ENCODE measurements at places on chromosomes 13 and 19. TPM values are rescaled to one million over a fixed set of nuclear protein-coding genes. Genes with fewer than 3 reads are reported as not detected.

DPF1 gene
- total RNA-seq, result 0.37 TPM

LRRC25 gene
- total RNA-seq, result 0.83 TPM

GRCh38 chr13:39765801-39766463 lies 110.5 kb downstream of the COG6 start:
- H3K36me3 ChIP-seq, result peaks cover 3% of the 10 kb centered on the region
- peak; percentile 25 for DNase-seq
- no peak overlapping the region for H3K4me3 ChIP-seq
- no peak overlapping the region for H3K27ac ChIP-seq
- no peaks in the 10 kb centered on the region for H3K27me3 ChIP-seq

DNA sequence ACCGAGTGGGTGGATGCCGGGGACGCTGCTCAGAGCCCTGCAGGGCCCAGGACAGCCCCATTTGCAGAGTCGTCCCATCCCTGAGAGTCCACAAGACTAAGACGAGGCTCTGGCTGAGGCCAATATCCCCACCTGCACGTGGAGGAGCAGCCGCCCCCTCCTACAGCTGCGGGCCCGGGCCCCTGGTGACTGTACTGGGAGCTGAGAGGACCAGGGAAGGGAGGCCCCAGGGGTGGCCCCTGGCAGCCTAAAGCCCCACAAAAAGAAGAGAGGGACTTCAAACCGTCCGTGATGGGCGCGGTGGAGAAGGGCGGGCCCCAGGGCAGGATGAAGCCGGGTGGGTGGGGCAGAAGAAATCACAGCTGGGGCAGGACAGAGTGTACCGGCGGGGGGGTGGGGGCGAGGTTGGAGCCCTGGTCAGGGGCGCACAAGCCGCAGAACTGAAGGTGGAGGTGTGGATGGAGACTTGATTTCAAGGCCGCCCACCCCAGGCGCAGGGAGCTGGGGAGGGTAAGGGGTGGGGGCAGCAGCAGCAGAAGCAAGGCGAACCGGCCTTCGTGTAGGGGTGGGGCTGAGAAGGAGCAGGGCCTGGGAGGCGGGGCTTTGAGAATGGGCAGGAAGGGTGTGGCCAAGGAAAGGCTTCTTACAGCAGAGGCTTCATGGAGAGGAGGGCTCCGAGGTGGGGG lies 12.9 kb downstream of the CFD start:
- no peak for DNase-seq
- peaks cover 7% of the 10 kb centered on the region for H3K4me1 ChIP-seq
- no peak overlapping the region for H3K27ac ChIP-seq
- H3K27me3 ChIP-seq, result no peaks in the 10 kb centered on the region
- H3K4me3 ChIP-seq, result no peak overlapping the region

DNA sequence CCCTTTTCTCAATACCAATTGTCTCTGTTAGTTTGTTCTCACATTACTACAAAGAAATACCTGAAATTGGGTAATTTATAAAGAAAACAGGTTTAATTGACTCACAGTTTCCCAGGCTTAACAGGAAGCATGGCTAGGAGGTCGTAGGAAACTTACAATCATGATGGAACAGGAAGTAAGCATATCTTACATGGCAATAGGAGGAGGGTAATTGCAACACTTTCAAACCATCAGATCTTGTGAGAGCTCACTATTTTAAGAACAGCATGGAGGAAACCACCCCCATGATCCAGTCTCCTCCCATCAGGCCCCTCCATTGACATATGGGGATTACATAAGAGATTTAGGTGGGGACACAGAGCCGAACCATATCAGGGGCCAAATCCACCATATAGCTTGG lies 1210.1 kb upstream of the SPRY2 start:
- no peak for DNase-seq
- no peaks in the 10 kb centered on the region for H3K27me3 ChIP-seq
- H3K27ac ChIP-seq, result no peak overlapping the region
- H3K4me1 ChIP-seq, result no peaks in the 10 kb centered on the region
- no peaks in the 10 kb centered on the region for H3K36me3 ChIP-seq

GRCh38 chr13:46858776-46859175 lies 38.1 kb downstream of the HTR2A start:
- no peaks in the 10 kb centered on the region for H3K27me3 ChIP-seq
- H3K27ac ChIP-seq, result no peak overlapping the region
- H3K4me1 ChIP-seq, result no peaks in the 10 kb centered on the region

All from heart left ventricle (tissue), 16 donors.